ENCODE measurements at places on chromosomes 1 and 21.

DNA sequence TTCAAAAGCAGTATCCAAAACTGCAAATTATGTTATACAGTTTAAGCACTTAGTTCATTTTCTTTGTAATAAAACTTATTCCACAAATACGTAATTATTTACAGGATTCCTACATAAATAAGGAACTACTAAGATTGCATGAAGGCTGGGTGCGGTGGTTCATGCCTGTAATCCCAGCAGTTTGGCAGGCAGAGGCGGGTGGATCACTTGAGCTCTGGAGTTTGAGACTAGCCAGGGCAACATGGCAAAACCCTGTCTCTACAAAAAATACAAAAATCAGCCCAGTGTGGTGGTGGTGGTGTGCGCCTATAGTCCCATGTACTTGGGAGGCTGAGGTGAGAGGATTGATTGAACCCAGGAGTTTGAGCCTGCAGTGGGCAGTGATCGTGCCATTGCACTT lies 69.3 kb downstream of the POU2F1 start:
- no peak for DNase-seq

DNA sequence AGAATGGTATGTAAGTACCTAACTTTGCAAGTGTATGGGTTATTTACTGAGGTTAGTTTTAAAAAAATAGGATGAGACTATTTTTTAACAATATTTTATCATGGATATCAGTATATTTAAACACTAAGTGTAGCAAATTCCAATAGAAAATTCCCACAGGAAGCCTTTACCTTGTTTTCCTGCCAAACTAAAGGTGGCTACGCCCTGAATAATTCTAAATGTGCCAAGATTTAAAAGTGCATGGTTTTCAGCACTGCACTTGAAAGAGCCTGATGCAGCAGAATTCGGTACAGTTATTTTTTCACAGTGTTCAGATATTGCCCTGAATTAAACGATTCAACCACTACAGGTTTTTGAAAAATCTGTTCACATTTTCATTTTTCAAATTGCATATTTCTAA lies 1622.8 kb upstream of the B3GALT2 start:
- DNase-seq = no peak

DNA sequence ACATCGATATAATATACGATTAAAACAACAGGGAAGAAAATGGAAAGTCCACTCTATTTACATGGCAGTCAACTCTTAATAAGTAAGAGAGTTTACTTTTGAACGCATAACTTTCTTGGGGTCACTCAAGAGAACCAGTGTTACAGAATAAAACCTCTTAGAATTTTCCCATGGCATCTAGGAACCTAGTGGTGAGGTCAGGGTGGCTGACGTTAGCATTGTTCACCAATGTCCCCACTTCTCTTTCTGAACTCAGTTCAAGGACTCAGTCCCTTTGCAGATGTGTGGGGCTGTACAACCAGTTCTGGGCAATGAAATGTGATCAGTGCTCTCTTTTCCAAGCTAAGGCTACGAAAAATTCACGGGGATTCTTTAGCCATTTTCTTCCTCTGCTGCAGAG lies 2.6 kb upstream of the RNF2 start:
- no peak for DNase-seq

GRCh38 chr1:51875836-51876235 lies 2.7 kb downstream of the NRDC start:
- DNase-seq = no peak

GRCh38 chr1:110211496-110212168 lies 1.5 kb downstream of the KCNC4 start:
- DNase-seq = no peak

- DNase-seq = no peak
Observed at GRCh38 chr1:210373878-210374599, 45.3 kb downstream of the HHAT start.

GRCh38 chr1:203549309-203549708 lies 55.4 kb downstream of the OPTC start:
- DNase-seq = no peak

DNA sequence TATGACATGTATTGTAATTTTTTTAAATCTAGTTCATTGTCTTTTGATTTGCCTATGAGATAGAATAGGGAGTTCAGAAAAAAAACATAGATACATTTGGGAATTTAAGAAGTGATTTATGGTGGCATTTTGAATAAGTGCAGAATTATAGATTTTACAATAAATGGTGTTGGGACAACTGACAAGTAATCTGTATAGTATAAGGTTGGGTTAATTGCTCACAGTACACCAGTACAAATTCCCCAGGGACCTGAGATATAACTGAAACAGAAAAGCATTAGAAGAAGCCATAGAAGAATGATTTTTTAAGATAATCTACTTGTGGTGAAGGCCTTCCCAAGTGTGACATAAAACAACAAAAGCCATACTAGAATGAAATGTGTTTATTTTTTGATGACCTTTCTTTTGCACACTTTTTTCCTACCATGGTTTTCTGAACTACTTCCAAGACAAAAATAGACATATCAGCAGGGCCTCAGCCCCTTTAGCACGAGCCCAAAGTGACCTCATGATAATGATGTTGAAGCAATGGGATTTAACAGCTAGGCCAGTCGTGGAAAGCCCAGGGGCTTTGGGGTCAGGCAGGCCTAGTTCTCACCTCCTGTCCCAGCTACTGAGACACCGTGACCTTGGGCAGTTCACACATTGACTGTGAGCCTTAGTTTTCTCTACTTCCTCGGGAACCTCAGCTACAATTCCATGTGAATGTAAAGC lies 87.4 kb downstream of the GREM2 start:
- no peak for DNase-seq

- no peak for DNase-seq
Observed at GRCh38 chr1:3277011-3277471, 177.4 kb upstream of the ARHGEF16 start.

- DNase-seq = no peak
Observed at GRCh38 chr1:162732566-162733335, 57.8 kb upstream of the HSD17B7 start.

- DNase-seq = no peak
Observed at GRCh38 chr1:147895123-147895522, 7.5 kb upstream of the GJA8 start.

DNA sequence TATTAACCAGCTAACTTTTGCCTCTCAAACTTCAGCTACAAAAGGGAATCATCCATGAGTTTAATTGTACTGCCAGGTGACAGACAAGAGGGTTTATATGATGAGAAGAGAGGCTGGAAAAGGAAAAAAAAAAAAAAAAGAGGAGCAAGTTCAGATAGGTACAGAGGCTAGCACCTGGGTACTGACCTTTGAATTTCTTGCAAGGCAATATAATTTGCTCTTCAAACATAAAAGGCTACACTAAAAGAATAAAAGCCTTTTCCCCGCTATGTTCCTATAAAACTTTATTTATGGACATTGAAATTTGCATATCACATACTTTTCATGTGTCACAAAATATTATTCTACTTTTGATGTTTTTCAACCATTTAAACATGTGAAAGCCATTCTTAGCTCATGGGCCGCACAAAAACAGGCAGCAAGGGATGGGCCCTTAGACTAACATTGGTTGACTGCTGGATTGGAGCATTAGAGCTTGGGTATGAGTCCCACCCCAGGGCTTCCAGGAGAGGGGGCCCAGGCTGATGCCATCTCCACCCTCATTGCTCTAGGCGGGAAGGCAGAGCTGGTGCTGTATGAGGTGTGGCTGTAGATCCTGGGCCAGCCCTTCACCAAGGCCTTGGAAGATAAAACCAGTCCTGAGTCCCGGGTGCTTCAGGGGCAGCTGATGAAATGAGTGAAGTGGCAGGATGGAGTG lies 44.3 kb downstream of the ATP1B1 start:
- DNase-seq = peak; percentile 68

DNA sequence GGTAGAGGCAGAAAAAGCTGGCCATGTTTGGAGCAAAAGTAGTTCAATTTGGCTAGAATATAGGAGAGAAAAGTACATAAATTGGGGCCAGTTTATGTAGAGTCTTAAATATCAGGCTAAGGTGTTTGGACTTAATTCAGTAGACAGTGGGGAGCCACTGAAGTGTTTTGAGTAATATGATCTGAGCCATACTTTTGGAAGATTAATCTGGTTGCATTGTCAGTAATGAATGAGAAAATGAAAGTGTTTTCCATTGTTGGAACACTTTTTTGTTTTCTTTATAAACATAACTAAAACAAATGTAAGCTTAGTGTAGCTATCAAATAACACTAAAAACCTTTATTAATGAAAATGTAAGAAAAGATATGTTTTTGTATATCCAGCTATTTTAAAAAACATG lies 42.1 kb downstream of the POU2F1 start:
- no peak for DNase-seq

GRCh38 chr1:190579552-190580193 lies 102.0 kb upstream of the BRINP3 start:
- DNase-seq = no peak

DNA sequence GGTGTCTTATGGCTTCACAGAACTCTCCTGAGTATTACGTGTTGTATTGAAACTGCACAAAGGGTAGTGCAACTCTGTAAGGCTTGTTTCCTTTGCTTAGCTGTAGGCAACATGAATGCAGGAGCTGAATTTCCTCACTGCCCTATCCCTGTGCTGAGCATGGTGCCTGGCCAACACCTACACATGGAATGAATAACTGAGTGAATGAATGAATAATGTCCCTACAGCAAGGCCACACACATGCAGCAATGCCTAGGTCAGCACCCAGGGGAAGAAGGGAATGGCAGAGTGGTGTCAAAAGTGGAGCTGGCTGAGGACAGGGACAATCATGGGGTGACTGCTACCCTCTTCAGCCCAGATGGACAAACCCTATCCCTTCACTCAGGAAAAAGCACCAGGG lies 655.9 kb downstream of the PTPRU start:
- no peak for DNase-seq

GRCh38 chr1:48526008-48526710 lies 54.2 kb upstream of the SPATA6 start:
- DNase-seq = no peak

DNA sequence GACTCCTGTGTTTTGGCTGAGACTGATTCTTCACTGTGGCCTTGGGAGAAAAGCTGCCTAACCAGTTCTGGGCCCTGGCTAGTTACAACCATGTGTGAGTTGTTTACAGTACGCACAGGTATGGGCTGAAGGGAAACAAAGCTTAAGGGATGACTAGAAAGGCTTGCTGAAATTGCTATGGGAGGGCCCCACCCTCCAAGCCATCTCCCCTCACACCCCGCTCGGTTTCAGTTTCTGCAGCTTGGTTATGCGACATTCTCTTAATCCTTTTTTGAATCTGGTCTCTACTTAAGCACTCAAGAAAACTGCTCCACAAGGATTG lies 43.1 kb downstream of the PBX1 start:
- DNase-seq = no peak

- DNase-seq = no peak
Observed at GRCh38 chr1:107838056-107838455, 126.9 kb downstream of the VAV3 start.

DNA sequence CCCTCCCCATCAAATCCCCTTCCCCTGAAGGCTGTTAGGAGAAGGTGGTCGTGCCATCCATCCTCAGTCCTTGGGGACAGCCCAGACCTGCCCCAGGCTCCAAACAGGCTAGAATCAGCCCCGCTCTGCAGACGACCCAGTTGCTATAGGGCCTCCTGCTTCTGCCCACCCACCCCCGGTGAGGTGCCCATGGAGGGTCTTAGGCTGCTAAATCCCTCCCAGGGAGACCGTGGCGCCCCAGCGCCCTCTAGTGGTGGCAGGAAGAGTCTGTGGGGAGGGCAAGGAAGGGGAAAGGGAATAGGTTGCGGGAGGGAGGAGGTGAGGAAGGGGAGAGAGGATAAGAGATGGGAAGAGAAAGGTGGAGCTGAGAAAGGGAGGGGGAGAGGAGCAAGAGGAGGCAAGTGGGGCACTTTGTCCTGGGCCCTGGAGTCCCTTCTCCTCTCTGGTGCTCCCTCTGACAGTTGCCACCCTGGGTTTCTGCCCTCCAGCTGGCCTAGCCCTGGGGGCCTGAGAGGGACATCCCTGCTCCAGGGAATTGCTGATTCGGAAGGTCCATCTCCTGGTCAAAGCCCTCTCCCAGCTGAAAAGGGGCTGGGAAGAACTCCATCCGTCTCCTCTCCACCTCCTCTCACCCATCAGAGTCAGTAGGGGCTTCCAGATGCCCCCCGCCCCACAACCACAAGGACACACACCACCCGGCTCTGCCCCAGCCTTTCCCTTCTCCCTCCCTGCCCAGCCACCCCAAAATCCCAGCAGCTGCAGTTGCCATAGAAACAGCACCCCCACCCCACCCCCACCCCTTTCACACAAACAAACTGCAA lies 55.4 kb downstream of the CAMK2N1 start:
- no peak for DNase-seq

DNA sequence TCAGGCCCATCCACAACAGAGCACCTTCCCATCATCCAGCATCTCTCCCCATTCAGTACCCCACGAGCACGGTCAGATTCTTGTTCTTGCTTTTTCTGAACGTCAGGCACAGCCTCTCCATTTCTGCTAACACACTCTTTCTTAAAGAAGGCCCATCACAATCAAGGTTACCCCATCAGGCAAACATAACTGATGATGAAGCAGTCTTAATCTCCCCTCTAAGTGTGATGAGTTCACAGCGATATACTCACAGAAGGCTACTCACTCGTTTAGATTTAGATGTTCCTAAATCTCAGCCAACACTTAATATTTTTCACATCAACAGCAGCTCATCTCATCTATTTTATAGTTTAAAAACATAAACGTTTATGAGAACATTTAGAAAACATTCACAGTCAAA lies 75.6 kb downstream of the ADSS2 start:
- DNase-seq = no peak

DNA sequence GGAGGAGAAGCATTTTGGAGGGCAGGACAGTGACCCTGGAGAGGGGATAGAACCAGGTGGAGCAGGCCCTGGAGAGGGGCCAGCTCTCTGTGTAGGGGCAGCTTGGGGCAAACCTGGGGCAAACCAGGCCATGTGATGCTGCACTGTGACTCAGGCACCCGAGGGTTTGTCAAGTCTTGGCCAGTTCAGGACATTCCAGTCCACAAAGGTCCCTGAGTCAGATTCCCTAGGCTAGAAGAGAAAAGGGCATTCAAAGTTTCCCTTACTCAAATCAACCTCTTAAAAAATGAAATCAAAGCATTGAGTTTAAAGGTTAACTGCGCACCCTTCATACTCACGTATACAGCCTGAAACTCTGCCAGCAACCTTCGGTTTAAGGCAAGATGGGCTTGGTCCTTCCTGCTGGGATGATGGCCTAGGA lies 25.2 kb upstream of the PLA2G2C start:
- no peak for DNase-seq

DNA sequence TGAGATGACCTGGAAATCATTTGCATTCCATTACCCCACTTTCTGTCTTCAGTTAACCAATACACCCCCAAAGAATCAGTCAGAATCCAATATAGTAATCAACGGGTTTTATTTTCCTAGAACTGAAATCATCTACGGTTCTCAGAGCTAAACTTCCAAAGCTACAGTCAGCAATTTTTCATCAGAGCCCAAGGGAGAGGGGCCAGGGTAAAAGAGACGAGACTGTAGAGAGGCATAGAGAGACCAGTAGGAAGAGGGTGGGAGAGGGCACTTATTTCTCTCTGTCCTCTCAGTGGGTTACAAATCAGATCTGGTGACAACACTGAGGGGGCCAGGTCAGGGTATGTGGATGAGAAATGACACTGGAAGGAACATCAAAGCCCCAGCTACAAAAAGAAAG lies 1.1 kb upstream of the MRPL24 start:
- DNase-seq = no peak

- peak; percentile 92 for DNase-seq
Observed at GRCh38 chr1:43329995-43330751, 7.4 kb upstream of the MPL start.

- DNase-seq = no peak
Observed at GRCh38 chr1:242828828-242829227, 304.3 kb upstream of the PLD5 start.
